ENCODE measurements at places on chromosomes 1 and 21. TPM values are rescaled to one million over a fixed set of nuclear protein-coding genes. Genes with fewer than 3 reads are reported as not detected.

GRCh38 chr1:56331207-56331891 is 248.0 kb downstream of the PLPP3 start:
- no peak for DNase-seq

- no peak for DNase-seq
Observed at GRCh38 chr1:223774134-223774814, 61.9 kb downstream of the CAPN2 start.

- no peak for DNase-seq
Observed at GRCh38 chr1:222680080-222680479, 32.2 kb downstream of the AIDA start.

DNA sequence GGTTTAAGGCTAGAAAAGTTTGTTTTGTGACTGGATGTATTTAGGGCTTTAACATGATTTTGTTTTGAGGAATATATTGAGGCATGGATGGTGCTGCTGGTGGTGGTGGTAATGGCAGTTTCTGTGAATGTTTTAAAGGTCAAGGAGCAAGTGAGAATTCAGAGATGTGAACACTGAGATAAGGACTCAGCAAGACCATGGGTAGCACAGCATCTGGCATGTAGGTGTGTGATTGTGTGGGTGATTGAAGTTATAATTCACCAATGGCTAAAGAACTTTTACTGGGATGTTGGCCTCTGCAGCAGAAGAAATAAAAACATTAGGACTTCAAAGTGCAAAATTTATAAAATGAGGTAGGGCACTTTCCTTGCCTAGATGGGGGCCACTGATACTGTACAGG is 65.9 kb downstream of the MACF1 start:
- DNase-seq = no peak

DNA sequence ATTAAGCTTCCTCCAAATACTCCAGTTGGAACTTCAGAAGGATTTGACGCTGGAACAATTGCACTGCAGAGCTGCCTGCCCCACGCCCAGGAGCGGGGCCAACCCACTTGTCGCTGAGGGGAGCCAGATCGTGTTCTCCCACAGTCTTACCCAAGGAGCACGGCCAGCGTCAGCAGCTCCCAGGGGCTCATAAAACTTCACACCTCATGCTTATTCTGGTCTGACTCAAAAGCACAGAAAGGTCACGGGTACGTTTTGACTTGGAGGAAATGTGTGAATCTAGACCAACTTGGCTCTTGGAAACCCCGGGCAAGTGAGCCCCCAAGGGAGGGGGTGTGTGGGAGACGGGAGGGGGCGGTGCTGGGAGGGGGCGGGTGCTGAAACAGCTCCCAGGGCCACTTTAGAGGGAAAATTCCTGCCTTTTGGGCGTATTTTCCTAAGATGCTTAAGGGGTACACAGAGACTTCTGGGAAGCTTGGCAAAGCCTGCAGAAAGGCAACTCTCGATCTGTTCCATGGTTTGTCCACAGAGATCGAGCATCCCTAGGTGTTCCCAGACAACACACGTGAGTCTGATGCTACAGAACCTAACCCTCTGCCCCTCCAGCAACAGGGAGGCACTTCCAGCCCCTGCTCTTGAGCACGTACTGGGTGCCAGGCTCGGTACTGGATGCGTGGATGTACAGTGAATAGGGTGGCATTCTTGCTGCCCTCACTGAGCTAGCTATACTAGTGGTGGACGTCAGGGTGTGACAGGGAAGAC is 98.9 kb downstream of the DHRS3 start:
- DNase-seq = no peak

- DNase-seq = no peak
Observed at GRCh38 chr1:33692206-33693188, 171.4 kb upstream of the HMGB4 start.

DNA sequence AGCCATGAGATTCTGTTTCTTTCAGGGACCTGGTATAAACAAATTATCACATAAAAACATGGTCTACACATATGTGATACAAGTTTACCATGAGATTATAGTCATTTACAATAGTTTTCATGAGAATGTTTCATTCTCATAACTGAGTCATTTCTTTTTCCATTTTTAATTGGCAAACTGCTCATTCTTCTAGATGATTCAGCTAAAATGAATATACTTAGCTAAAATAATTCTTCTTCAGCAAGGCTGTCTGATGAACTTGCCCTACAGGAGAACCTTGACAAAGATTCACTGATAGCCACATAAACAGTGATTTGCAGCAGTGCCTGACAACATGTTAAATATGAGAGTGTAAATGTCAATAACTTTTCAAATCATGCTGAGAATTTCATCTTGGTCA is 253.2 kb downstream of the FMN2 start:
- no peak for DNase-seq

DNA sequence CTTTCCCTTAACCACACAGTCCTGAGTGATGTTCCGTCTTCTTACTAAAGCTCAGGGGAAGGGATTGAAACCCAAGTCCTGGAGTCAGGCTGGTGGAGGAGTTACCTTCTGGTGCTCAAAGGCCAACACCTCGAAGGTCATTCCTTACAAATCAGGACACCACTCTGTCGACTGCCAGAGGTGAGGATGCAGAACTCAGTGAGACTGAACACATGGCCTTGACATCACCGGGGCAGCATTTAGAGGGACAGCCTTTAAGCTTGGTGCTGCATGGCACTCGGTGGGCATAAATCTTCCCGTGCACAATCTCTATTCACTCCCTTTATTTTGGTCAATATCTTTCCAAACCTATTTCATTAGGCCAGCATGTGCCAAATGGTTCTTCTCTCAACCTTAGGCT is 130.9 kb downstream of the ASTN1 start:
- DNase-seq = no peak

- no peak for DNase-seq
Observed at GRCh38 chr1:33575324-33575879, 103.0 kb downstream of the ZSCAN20 start.

FAM131C gene
- 0.80 TPM for total RNA-seq

RGS8 gene
- not detected for total RNA-seq

USP24 gene
- total RNA-seq = 130 TPM

PLA2G2C gene
- 1.0 TPM for total RNA-seq

RHD gene
- total RNA-seq = not detected
